Epithelial cell of prostate (primary cell): ENCODE measurements at places on chromosomes 2 and 18.

GRCh38 chr2:219949053-219949452 lies 321.6 kb downstream of the SLC4A3 start:
- DNase-seq: no peak

- DNase-seq: no peak
Observed at GRCh38 chr2:56688661-56689060, 504.9 kb downstream of the CCDC85A start.

- DNase-seq: no peak
Observed at GRCh38 chr2:120936476-120937334, 201.0 kb downstream of the GLI2 start.

DNA sequence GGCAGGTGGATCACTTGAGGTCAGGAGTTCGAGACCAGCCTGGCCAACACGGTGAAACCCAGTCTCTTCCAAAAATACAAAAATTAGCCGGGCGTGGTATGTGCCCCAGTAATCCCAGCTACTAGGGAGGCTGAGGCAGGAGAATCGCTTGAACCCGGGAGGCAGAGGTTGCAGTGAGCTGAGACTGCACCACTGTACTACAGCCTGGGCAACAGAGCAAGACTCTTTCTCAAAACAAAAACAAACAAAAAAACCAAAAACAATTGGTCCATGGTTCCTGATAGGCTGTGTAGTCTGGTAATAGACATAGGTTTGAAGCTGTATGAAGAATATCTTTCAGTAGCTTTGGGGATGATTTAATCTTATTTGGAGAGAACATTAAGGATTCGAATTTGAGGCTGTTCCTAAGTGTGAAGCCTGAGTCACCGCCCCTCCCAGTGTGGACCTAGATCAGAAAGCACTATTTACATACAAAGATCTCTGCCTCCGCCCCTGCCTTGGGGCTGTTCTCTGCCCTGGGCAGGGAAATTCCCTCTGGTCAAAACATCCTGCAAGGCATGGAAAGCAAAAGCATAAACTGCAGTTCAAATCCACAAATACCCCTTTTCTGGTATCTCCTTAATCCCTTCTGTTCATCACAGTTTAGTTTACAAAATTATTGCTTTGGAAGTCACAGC lies 52.8 kb upstream of the PMAIP1 start:
- DNase-seq: peak; percentile 22

DNA sequence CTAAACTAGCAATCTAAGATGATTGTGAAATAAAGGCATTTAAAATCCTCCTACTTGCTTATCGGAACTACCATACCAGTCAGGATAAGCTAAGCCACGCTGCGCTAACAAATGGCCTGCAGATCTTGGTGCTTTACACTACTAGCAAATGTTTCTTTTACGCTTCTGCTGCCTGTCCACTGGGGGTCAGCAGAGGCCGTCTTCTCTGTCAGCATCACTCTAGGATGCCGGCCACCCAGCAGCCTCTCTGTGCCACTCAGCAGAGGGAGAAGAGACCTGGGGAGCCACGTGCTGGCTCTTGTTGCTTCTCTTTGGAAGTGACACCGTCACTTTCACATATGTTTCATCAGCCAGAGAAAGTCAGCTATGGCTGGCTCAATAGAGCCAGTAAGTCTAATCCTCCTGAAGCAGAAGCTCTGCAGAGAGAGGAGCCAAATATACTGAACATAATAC lies 36.6 kb downstream of the COPS8 start:
- no peak for DNase-seq

- DNase-seq: no peak
Observed at GRCh38 chr2:231785822-231786176, 446 bp upstream of the COPS7B start.

DNA sequence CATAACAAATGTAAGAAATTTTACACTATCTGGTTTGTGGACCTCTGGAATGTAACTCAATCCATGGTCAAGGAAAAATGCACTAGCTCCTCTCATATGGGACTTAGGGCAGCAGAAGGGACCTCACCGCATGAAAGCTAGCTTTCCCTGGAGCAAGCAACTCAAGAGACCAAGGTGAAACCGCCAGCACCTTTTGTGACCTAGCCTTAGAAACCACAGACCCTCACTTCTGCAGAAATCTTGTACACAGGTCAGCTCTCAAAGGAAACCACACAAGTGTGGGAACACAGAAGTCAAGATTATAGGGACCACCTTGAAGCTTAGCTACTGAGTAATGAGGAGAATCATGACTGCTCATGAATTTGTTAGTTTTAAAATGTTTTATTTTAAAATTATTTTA lies 222.5 kb downstream of the DLGAP1 start:
- DNase-seq: no peak

- DNase-seq: no peak
Observed at GRCh38 chr2:182666674-182667314, 49.3 kb upstream of the DNAJC10 start.

DNA sequence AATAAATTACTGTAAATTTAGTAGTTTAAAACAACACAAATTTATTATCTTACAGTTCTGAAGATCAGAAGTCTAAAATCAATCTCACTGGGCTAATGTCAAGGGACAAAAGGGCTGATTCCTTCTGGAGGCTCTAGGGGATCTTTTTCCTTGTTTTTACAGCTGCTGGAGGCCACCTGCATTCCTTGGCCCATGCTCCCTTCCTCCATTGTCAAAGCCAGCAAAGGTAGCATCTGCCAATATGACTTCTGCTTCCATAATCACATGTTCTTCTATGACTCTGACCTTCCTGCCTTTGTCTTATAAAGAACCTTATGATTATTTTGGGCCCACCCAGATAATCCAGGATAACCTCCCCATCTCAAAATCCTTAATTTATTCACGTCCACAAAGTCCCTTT lies 46.0 kb upstream of the FAM136A start:
- DNase-seq: no peak

DNA sequence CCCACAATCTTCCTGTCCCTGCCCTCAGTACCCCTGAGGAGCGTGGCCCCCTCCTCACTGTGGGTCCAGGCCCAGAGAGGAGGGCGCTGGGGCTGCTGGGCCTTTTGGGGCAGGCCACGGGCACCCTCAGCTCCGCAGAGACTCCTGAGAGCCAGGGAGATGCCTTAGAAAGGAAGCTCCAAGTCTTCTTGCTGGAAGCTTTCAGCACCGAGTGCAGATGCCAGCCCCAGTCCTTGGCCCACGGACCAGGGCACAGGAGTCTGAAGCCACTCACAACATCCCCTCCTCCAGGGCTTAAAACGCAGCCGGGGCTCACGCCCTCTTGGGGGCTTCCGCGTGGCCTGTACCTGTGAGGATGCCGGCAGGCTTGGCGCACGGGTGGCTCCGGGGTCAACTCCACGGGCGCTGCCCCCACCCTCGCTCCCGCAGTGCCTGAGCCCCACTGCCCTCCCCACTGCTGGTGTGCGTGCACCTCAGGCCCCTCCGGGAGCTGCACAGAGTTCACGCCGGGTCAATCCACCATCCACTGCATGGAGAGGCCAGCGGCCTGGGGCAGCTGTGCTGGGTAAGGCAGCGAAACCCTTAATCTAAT lies 72.1 kb upstream of the CTDP1 start:
- no peak for DNase-seq

GRCh38 chr2:54409752-54410151 lies 46.4 kb upstream of the SPTBN1 start:
- no peak for DNase-seq

DNA sequence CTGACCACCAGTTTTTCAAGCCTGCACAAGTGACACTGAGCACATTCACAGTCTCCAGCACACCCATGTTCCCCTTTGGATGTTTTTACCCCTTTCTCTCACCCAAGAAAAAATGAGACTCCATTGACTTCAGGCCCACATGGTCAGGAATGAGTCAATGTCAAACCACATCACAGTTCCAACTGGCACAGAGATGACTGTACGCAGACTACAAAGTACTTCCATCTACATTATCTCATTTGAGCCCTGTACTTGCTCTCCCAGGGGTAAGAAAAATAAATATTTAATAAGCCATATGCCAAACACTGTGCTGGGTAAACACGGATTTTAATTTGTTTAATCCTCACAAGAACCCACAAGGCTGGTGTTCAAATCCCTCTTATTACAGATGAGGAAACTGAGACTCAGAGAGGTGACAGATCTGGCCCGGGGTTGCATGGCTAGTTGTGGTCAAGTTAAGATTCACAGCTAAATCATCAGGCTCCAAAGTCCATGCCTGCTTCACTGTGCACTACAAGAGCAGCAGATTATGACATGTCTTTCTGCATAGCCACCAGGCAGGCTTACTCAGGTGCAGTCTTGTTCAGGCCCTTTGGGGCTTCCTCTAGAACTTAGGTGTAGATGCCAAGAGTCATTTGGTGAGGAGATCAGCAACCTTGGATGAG lies 106.1 kb downstream of the TXNL1 start:
- DNase-seq: peak; percentile 16

DNA sequence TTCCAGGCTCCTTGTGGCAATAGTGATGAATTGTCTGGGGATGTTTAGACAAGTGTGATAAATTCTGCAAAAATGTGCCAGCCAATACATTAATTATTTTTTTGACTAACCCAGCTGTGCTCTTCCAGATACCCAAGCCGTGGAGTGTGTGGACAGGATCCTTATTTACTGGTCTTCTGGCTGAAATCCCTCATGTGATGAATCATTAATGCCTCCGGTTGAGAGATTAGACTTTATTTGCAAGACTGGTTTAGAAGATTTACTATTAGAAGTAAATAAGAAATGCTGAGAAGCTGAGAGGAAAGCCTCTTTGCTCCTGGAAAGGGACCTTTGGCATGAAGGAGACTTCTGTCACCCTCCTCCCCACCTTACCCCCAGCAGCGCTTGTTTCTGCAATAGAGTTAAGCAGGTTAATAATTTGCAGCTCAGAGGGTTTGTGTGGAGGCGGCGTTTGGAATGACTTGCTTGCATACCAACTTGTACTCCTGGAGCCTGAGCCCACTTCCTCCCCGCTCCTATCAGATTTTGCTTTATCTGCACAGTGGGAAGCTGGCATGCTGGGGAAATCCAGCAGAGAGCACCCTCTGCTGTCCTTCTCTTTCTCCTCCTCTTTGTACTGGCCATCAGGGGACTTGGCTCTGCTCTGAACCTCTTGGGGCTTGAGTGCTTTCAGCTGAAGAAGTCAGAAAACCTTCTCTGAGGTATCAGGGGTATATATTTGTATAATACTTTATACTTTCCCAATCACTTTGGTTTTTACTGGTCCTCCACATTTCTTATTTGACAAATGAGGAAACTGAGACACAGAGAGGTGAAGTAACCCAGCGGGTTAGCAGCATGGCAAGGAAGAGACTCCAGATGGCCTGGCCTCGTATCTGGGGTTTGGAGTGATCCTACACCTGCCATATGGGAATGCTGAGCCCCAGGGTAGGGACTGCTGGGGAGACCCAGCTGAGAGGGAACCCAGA lies 16.3 kb downstream of the SLC3A1 start:
- DNase-seq: peak; percentile 64

DNA sequence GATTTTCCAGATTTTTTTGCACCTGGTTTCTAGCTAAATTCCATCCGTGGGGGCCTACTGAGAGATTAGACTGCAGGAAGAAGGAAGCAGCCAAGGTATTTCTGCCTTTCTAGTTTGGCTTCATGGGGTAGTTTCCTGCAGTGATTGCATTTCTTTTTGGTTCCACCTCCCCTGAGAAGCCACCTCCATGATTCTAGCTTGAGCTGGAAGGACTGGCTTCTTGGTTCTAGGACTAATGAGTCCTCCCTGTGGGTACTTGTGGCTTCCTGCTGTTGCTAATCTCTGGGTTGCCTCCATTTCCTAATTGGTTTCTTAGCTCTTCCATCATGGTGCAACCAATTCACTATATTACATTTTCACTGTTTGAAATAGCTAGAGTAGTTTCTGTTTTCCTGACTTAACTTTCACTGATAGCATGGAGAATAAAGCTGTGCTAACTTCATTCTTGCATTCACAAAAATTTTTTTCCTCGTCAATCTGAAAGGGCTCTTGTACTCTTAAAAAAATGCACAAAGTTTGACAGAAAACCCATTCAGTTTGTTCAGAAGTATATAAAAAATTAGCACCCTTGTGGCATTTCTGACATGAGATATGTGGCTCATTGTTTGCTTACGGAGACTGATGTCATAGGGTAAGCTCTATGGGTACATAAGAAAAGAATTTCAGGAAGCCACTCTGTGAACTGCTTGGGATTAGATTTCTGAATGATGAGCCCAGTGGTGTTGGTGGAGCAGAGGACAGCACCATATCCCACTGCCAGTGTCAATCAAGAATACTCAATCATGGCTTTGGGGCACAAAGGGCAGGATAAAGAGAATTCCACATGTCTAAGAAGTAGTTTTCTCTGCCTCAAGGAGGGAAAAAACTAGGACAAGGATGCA lies 242.8 kb upstream of the RBMS1 start:
- DNase-seq: no peak

- no peak for DNase-seq
Observed at GRCh38 chr2:203636588-203637470, 69.6 kb upstream of the CD28 start.

DNA sequence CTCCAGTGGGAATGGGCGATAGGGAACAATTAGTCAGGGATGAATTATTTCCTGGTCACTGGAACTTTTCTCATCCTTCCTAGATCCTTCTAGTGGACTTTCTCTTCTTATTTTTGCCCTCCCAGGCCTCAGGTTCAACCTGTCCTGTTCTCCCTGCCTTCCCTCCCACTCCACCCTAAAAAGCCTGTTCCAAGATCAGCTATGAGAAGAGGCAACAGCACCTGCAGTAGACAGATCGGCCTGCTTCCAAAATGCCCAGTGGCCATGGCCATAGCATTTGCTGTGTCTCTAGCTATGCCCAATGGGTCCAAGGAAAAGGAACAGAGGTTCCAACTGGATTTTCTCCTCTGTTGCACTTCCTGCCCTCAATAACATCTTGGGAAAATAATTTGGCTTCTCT lies 16.5 kb upstream of the KCNF1 start:
- DNase-seq: no peak

DNA sequence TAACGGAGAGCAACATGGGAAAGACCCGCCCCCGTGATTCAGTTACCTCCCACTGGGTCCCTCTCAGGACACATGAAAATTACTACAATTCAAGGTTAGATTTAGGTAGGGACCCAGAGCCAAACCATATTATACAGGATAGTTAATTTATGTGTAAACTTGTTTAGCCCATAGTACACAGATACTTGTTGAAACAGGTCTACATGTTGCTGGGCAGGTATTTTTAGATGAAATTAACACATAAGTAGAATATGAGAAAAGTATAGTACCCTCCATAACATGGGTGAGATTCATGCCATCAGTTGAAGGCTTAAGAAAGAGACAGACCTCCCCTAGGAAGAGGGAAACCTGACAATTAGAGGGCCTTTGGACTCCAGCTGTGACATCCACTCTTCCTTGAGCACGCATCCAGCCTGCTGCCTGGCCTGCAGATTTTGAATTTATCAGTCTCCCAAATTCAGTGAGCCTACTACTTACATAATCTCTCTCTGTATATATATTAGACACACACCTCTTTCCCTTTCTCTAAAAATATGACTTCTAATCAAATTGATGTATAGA lies 463.5 kb upstream of the NETO1 start:
- DNase-seq: no peak

- DNase-seq: no peak
Observed at GRCh38 chr2:48397846-48398245, 132.1 kb upstream of the STON1 start.

DNA sequence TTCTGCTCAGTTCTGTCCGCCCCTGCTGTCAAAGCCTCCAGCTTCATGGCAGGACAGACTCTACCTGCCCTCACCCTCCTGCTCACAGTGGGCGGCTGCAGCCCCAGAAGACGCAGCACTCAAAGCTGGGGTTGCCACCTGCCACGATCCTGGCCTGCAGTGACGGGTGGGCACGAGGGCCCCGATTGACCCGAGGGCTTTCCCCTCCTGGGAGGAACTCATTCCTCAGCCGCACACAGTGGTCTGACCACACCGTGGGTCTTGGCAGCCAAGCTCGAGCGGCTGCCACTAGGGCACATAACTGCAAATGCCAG lies 47.1 kb downstream of the HS6ST1 start:
- no peak for DNase-seq
